ENCODE measurements at places on chromosomes 2 and 18.

- no peak overlapping the region for H3K4me3 ChIP-seq
- no peak for DNase-seq
- H3K27ac ChIP-seq: no peak overlapping the region
- H3K36me3 ChIP-seq: no peaks in the 10 kb centered on the region
Observed at GRCh38 chr2:217316743-217317142, 456.9 kb upstream of the TNP1 start.

GRCh38 chr2:241577413-241578122 lies 19.0 kb downstream of the BOK start:
- DNase-seq: peak; percentile 36
- H3K27ac ChIP-seq: no peak overlapping the region
- H3K4me3 ChIP-seq: no peak overlapping the region
- no peaks in the 10 kb centered on the region for H3K4me1 ChIP-seq

- H3K27ac ChIP-seq: no peak overlapping the region
- no peaks in the 10 kb centered on the region for H3K4me1 ChIP-seq
- H3K4me3 ChIP-seq: no peak overlapping the region
- H3K27me3 ChIP-seq: no peaks in the 10 kb centered on the region
- DNase-seq: no peak
Observed at GRCh38 chr18:14940735-14941134, 192.8 kb downstream of the ANKRD30B start.

- no peaks in the 10 kb centered on the region for H3K27me3 ChIP-seq
- no peak overlapping the region for H3K27ac ChIP-seq
- peaks cover 64% of the 10 kb centered on the region for H3K36me3 ChIP-seq
- peaks cover 21% of the 10 kb centered on the region for H3K4me1 ChIP-seq
- H3K4me3 ChIP-seq: no peak overlapping the region
- DNase-seq: no peak
Observed at GRCh38 chr2:241706537-241706936, 4.7 kb downstream of the ING5 start.

- H3K27ac ChIP-seq: no peak overlapping the region
- no peak overlapping the region for H3K4me3 ChIP-seq
- H3K27me3 ChIP-seq: no peaks in the 10 kb centered on the region
- H3K36me3 ChIP-seq: peaks cover 66% of the 10 kb centered on the region
- no peak for DNase-seq
- peaks cover 2% of the 10 kb centered on the region for H3K4me1 ChIP-seq
Observed at GRCh38 chr2:63310614-63311013, 260.0 kb downstream of the OTX1 start.

DNA sequence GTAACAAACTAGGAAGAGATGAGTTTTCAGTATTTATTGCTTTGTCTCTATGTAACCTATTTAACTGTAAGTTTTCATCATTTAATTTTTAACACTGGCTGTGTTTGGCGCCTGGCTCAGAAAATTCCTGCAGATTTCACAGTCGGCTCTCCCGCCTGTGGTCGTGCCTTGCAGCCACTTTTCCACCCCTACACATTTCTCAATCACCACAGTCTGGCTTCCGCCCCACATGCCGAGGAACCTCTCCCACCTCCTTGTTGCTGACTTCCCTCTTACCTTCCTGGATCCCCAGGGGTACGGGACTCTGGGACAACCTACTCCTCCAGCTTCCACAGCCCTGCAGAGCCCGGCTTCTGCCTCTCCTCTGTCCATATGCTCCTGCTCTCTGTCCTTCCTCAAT lies 41.6 kb upstream of the MGAT4A start:
- peaks cover 81% of the 10 kb centered on the region for H3K4me1 ChIP-seq
- no peak for DNase-seq
- H3K4me3 ChIP-seq: peak overlapping the region; percentile 90
- H3K36me3 ChIP-seq: no peaks in the 10 kb centered on the region

- H3K27ac ChIP-seq: no peak overlapping the region
- no peak for DNase-seq
- H3K4me3 ChIP-seq: no peak overlapping the region
- H3K27me3 ChIP-seq: no peaks in the 10 kb centered on the region
- H3K36me3 ChIP-seq: peaks cover 10% of the 10 kb centered on the region
Observed at GRCh38 chr2:44763275-44763782, 178.2 kb upstream of the SIX3 start.

All from naive thymus-derived CD8-positive, alpha-beta T cell (primary cell).